ACHN (cell line): ENCODE measurements at places on chromosomes 7 and 10.

DNA sequence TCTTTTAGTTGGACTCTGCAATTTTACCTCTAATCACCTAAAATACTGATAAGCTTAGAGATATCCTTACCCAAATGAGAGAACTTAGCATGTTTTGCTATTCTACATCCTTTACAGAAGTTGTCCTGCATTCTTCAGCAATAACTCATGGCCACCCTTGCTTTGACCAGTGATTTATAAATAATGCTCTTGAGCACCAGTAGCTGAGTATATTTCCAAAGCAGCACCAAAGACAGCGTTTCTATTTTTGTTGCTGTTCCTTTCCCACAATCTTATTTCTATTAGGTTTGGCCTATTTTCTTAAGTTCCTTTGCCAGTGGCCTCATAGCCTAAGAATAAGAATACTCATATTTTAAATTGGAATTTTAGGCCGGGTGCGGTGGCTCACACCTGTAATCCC, 15.0 kb downstream of the ARPC1A start:
- DNase-seq, result peak; percentile 36

GRCh38 chr10:132094581-132095234, 29.0 kb downstream of the JAKMIP3 start:
- no peak for DNase-seq

DNA sequence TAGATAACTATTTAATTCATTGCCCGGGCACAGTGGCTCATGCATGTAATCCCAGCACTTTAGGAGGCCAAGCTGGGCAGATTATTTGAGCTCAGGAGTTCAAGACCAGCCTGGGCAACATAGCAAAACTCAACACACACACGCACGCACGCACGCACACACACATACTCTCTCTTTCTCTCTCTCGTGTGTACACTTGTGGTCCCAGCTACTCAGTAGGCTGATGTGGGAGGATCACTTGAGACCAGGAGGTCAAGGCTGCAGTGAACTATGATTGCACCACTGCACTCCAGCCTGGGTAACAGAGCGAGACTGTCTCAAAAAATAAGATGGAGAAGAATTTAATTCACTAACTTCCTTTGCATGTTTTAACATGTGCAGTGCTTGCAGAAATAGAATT, 38.1 kb downstream of the PTPN12 start:
- DNase-seq, result no peak

DNA sequence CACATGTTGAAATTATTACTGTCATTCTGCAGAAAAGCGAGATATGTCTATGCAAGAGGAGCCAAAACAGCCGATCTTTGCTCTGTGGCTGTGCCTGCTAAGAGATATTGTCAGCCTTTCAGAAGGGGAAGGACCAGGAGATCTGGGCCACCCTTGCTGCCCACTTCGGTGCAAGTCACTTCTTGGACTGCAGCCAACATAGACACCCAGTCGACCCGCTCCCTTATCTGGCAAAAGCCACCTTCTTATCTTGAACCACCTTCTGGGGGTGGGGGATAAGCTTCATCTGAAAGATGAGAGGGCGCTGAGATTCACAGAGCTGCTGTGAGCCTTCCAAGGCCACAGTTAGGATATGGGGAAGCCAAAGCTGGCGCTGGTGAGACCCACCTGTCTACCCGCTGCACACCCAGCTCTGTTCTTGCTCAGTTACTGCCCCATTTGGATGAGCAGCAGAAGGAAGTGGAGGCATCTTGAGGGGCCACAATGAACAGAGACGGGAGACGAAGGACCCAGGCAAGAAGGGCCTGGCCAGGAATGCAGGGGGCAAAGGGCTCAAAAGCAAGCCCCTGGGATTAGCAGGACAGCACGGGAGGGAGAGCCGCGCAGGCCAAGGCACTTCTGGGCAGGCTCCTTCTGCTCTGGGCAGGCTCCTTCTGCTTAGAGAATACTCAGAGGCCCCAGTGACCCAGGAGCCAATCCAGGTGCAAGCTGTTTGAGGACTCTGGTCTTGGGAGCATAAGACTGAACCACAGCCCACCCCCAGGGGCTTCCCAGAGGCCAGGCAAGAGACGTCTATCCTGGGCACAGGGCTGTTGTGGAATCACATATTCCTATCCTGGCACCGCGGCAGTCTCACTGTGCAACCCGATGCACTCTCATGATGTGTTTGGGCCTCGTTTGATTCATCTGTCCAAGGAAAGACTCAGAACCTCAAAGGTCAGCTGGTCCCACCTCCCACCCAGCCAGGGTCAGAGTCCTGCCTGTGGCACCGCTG, 38.4 kb upstream of the NPFFR1 start:
- no peak for DNase-seq

GRCh38 chr10:95542330-95542729, 18.8 kb downstream of the SORBS1 start:
- DNase-seq, result no peak

GRCh38 chr7:36861656-36862055, 137.4 kb upstream of the AOAH start:
- DNase-seq, result no peak

- no peak for DNase-seq
Observed at GRCh38 chr7:127820732-127821085, 168.7 kb downstream of the SND1 start.

GRCh38 chr7:71548746-71549145, 416.8 kb downstream of the GALNT17 start:
- no peak for DNase-seq

GRCh38 chr7:1348823-1349335, 110.4 kb downstream of the MICALL2 start:
- no peak for DNase-seq

- no peak for DNase-seq
Observed at GRCh38 chr10:4405828-4406227, 420.2 kb upstream of the AKR1E2 start.

- DNase-seq, result no peak
Observed at GRCh38 chr10:5830629-5831445, 17.6 kb upstream of the GDI2 start.

GRCh38 chr10:58102897-58103296, 164.8 kb downstream of the IPMK start:
- DNase-seq, result no peak

DNA sequence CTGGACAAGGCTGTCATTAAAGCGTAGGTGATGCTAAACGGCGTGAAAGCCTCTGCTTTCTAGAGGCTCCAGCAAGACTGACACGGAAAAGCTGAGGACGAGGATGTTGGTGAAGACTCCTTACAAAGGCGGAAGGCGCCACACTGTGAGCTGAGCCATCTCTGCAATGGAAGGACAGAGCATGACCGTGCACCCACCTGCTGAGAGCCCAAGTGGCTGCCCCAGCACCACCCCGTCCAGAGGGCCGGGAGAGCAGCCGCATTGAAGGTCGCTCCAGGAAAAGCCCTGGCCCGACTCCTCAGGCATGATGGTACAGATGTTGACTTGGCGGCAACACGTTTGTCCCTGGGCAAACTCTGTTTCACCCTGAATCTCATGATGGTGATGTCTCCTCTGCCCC, 492.7 kb downstream of the DNAJB6 start:
- DNase-seq, result no peak

GRCh38 chr10:102007796-102008195, 48.2 kb downstream of the ARMH3 start:
- no peak for DNase-seq

DNA sequence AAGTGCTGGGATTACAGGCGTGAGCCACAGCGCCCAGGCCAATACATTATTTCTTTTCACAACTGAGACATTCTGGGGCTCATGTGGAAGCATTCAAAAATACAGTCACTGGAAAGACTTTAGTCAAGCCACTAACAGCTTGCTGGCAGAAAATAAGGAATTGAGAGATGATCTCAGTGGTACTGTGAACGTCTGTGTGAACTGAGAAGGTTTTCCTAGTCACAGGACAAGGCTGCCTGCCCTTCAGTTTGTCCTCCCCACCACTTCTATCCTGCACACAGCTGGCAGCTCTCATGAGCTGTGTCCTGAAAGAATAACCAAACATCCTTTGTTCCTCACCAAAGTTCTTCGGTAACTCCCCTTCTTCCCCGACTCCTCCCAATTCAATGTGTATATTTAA, 31.3 kb upstream of the ITGA8 start:
- DNase-seq, result no peak

GRCh38 chr7:21580073-21580521, 37.3 kb downstream of the DNAH11 start:
- DNase-seq, result no peak

DNA sequence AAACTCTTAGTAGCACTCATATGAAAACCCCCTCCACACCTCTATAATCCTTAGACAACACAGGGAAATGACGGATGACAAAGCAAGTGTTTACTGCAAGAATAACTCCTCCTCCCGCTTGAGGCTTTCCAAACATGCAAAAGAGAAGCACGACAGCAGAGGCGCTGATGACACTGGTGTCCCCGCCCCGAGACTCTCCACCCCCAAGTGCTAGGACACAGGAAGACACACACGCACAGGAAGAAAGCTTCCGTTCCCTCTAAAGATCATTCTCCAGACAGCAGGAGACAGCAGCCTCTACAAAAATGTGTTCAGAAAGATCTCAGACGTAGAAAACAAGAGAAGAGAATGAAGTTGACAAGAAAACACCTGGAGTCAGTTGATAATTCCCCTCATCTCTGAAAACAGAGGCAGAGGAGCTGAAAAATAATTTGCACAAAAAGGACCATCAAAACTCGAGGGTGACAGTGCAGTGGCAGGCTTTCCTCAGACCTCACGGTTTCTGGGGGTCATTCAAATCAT, 90.2 kb downstream of the DLG5 start:
- no peak for DNase-seq

GRCh38 chr10:87038286-87038717, 18.2 kb downstream of the FAM25A start:
- DNase-seq, result no peak

DNA sequence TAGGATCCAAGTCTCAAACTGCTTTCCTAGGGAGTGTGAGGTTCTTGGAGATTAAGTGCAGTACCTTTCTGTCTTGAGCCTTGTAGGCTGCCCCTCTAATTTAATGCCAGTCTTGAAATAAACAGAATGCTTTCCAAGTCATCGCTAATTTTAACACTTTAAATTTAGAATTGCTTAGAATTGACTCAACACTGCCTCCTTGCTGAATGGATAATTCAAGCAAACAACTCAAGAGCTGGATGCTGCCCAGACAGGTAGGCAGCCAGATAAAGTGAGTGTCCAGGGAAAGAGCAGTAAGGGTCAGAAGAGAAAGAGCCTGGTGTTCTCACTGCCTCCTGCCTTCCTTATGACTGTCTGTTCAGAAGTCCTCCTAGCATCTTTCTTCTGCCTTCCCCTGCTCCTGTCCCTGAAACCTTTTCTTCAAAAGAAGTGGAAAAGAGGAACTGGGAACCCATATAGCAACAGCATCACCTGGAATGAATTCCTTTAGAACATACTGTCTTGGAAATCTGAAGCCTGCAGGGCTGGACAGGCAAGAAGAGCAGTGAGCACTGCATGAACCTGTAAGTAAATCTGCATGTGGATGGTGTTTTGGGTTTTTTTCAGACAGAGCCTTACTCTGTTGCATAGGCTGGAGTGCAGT, 3.1 kb upstream of the GOT1 start:
- DNase-seq, result peak; percentile 23

DNA sequence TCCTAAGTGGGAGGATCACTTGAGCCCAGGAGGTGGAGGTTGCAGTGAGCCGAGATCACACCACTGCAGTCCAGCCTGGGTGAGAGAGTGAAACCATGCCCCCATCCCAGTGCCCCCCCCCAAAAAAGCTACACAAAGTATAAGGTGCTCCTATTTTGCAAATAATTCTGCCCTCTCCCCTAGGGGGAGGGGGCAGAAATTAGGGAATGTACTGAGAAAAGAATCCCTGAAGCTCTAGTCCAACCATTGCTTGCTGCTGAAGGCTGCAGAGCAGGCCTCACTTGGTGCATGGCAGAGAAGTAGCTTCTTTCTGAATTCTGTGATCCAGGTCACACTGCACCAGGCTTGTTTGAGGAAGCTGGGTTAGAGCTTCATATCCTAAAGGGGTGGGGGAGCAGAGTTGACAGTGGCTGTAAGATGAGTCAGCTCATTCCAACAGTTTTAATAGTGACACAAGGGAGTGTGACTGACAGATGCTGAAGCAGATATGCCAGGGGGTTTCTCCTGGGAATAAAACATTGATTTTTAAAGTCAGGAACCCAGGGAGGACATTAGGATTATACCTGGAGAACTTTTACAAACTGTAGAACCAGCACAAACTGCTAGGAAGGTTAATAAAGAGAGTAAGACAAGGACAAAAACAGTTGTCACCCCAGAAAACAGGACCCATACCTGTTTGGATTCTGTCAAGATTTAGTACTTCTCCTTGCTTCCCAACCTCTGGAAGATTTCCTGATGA, 32.8 kb upstream of the STRIP2 start:
- DNase-seq, result peak; percentile 44

DNA sequence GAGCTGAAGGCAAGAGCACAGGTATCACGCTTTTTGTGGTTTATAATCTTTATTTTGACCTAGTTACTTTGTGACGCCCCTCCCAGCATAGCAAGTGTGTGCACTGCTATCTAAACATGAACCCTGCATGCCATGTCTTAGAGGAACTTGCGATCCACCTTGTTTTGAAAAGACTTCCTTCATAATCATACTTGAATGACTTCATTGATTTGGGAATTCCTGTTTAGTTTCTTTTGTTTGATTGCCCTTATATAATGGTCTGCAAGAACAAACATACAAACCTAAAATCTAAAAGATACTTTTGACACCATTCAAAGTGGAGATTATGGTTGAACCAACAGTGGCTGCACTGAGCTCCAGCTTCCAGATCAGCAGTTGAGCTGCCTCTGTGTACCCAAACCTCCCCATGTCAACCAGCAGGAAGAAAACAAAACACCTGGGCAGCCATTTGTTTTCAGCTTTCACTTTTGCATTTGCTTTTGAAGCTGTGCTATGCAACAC, 132.6 kb downstream of the CELF2 start:
- no peak for DNase-seq

GRCh38 chr10:60762554-60762953, 15.7 kb upstream of the CDK1 start:
- no peak for DNase-seq

- DNase-seq, result no peak
Observed at GRCh38 chr7:12494687-12495024, 75.9 kb upstream of the SCIN start.

DNA sequence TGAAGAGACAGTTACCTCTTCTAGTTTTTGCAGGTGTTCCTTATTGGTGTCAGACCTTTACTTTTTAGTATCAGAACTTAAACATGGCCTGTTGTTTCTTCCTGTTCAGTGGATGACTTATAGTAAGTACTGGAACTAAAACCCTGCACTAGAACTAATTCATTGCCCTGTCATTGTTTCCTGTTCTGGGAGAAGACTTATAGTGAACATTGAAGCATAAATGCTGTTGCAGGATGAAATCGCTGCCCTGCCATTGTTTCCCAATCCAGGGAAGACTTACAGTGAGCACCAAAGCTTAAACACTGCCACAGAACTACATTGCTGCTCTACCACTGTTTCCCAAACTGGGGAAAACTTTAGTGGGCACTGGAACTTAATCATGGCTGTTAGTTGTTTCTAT, 13.1 kb downstream of the IPMK start:
- DNase-seq, result no peak

- no peak for DNase-seq
Observed at GRCh38 chr7:2237109-2237602, 4.4 kb upstream of the MAD1L1 start.

GRCh38 chr10:6119423-6119822, 30.6 kb downstream of the RBM17 start:
- no peak for DNase-seq
